Osteoblast (primary cell): ENCODE measurements at places on chromosomes 2 and 18. TPM values are rescaled to one million over a fixed set of nuclear protein-coding genes. Genes with fewer than 3 reads are reported as not detected.

NT5C1B gene
- not detected in 2 replicates for total RNA-seq

WDFY1 gene
- 74.6 and 83.4 TPM in 2 replicates for total RNA-seq

KRCC1 gene
- 24.2 and 25.9 TPM in 2 replicates for total RNA-seq

SF3B1 gene
- 241 and 253 TPM in 2 replicates for total RNA-seq

ODC1 gene
- total RNA-seq = 106 and 109 TPM in 2 replicates

NEU4 gene
- total RNA-seq = not detected in 2 replicates

PRR30 gene
- total RNA-seq = not detected in 2 replicates

GMCL1 gene
- total RNA-seq = 8.7 and 11.2 TPM in 2 replicates
